GM23338 (cell line): ENCODE measurements at places on chromosomes 5 and 9.

GRCh38 chr9:113593682-113594281 lies 130.3 kb downstream of the RGS3 start:
- DNase-seq, result peak; percentile 98

DNA sequence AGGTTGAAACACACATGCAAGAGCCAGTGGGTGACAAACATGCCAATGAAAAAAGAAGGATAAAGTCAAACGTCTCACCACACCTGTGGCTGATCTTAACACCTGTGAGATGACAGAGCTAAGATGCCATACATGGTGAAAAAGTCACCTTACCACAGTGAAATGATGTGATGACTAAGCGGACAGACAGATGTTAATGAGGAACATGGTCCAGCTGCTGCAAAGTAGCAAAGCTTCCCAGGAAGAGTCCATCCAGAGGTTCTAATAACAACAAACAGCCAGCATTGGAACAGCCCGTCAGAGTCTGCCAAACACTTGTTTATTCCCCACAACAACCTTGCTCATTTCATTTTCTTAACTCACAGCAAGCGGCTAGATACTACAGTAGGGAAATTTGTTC lies 1.9 kb downstream of the KIAA1191 start:
- no peak for DNase-seq

- no peak for DNase-seq
Measured at GRCh38 chr5:58204966-58205365, 254.9 kb downstream of the PLK2 start.

- no peak for DNase-seq
Measured at GRCh38 chr9:89409466-89409865, 88.4 kb downstream of the SEMA4D start.

- DNase-seq, result peak; percentile 29
Measured at GRCh38 chr5:5183933-5184332, 43.8 kb downstream of the ADAMTS16 start.

DNA sequence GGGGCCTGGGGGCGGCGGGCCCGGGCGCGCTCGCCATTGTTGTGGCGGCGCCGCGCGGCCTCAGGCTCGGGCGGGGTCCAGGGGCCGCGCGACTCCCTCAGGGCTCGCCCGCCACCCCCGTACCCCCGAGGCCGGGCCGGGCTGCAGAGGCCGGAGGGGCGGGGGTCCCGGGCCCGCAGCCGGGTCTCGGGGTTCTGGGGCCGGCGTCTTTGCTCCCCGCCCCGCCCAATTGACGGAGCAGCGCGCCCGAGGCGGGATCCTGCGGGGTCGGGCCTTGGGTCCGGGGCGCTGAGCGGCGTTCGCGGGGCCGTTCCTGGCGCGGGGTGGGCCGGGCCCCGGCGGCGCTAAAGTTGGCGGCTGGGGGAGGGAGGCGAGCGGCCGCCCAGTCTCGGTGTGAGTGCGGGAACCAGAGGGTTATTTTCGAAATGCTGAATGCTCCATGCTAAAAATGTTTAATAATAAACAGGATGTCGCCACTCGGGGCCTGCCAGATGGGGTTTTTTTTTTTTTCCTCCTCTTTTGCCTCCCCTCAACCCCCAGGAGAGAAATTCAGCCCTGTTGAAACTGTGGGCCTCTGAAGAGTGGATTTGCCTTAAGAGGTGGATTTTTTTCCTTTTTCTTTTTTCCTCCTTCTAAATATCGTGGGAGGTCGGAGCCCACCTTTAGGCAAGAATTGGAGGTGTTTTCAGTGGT lies 724 bp downstream of the PRRC2B start:
- DNase-seq, result peak; percentile 63

DNA sequence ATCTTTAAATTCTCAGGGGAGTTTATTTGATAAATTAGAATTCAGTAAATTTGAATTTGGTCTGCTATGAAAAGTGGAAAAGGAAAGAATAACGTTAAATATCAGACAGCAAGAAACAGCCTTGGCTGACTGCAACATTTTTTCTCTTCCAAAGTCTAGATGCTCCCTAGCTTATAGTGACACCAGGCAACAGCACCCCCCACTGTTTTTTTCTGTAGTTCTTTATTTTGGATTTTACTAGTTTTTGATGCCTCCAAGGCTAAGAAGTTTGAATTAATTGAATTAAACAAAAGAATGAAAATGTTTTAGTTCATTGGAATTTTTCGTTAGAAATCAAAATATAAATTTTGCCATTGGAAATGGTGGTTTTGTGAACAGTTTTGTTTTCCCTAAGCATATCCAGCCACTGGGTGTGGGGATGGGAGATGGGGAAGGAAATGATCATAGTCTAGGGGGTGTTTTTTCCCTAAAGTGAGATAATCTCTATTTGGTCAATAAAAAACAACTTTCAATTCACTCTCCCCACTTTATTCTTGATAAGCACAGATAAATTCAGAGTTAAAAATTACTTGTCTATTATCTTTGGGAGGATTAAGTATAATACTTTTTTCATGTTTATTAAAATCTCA lies 199.3 kb upstream of the CD180 start:
- peak; percentile 27 for DNase-seq

DNA sequence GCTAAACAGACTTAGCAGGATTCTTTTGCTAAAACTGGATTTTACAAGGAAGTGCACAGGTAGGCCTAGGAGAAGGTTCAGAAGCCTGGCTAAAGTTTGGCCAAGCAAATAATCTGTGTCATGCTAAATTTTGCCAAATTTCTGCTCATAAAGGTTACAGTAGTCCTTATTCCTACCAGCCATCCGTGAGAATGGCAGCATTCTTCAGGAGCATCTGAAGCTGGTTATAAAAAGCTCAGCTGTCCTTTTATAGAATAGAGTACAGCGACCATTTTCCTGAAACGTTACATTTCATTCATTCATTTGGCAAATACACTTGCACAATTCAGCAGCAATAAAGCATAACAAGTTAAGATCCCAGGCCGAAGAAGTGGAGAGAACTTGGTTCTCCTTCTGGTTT lies 6.9 kb downstream of the GSN start:
- DNase-seq, result no peak

- DNase-seq, result no peak
Measured at GRCh38 chr9:11340654-11341053, 727.9 kb upstream of the PTPRD start.

DNA sequence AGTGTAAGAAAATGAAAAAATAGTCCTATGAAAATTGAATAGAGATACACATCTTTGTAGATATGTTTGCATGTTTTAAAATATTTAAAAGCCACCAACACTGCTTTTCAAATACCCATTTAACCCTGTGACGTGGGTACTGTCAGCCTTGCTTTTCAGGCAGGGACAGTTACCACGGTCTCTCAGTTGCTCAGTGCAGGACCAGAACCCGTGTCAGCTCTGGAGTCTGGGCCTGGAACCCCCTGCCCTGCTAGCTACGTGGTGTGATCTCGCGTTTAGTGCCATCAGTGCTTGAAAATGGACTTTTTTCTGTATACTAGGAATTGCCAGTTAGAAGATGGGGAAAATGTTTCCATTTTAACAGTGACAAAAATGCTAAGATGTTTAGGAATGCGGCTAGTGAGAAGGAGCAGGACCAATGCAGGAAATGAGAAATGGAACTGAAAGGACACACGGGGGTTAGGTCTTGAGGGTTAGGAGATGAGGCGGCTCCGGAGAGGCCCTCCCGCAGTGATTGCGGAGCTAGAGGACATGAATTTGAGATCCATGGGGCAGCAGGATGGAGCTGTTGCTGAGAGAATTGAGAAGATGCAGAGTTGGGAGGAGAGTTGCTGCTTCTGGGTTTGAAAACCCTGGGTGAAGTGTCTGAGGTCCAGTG lies 13.7 kb downstream of the RNU6ATAC start:
- no peak for DNase-seq

- peak; percentile 71 for DNase-seq
Measured at GRCh38 chr9:25396828-25397227, 281.4 kb downstream of the TUSC1 start.

DNA sequence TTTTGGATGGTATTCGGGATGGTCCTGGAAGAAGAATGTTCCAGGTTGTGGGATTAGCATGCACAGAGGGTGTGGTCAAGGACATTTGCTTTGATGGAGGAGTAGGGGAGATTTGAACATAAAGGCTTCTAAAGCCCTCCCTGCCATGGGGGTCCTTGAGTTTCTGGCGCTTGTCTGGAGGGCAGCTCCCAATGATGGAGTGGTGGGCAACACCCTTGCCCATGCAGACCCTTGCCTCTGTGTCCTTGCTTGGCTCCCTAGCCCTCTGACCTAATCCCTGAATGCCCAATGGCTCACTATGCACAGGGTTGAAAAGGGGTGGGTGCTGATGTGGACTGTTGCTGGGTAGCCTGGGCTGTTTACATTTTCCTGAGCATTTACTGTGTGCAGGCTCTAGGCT lies 66.6 kb downstream of the RALGPS1 start:
- DNase-seq, result no peak

DNA sequence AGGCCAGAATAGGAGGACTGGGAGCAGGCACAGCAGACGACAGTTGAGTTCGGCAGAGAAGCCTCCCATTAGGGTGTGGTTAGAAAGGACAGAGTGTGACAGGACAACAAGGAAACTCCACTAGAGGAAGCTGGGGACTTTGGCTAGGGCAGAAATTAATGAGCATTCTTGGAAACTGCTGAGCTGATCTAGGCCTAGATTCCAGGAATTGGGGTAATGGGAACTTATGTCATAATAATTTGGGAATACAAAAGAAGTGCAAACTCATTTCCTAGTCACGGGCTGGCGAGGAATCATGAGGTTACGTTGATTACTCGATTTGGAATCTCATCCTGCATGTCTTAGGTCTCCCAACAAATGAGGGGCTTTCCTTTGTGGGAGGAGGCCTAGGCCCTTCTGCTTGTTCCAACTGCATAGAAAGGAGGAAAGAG lies 144.6 kb upstream of the RPS23 start:
- DNase-seq, result no peak

GRCh38 chr9:86405926-86406325 lies 51.7 kb upstream of the TUT7 start:
- peak; percentile 8 for DNase-seq

- no peak for DNase-seq
Measured at GRCh38 chr9:24045150-24045549, 219.1 kb upstream of the ELAVL2 start.

- no peak for DNase-seq
Measured at GRCh38 chr5:180807654-180808414, 5.2 kb upstream of the MGAT1 start.

GRCh38 chr9:134187110-134187531 lies 22.8 kb upstream of the RNU6ATAC start:
- DNase-seq, result peak; percentile 37

GRCh38 chr9:79215821-79216220 lies 355.9 kb upstream of the TLE4 start:
- no peak for DNase-seq

GRCh38 chr5:140565024-140565779 lies 574 bp downstream of the SLC35A4 start:
- no peak for DNase-seq

GRCh38 chr5:176658817-176659511 lies 11.7 kb downstream of the TSPAN17 start:
- DNase-seq, result no peak

DNA sequence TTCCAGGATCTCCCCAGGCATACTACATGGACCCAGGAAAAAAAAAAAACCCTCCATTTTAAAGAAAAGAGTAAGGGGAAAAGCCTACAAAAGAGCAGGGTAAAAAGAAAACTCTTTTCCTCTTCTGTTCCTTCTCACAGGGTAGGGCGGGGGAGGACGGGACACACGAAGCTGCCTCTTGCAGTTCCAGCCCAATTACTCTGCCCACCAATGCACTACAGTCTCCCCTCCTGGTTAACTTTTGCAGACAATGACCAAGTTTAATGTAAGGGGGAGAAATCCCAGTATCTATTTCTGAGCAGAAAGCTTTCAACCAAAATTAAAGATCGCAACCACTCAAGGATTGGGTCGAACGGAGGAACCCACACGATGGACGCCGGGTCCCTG lies 1.3 kb downstream of the BRD3 start:
- no peak for DNase-seq

DNA sequence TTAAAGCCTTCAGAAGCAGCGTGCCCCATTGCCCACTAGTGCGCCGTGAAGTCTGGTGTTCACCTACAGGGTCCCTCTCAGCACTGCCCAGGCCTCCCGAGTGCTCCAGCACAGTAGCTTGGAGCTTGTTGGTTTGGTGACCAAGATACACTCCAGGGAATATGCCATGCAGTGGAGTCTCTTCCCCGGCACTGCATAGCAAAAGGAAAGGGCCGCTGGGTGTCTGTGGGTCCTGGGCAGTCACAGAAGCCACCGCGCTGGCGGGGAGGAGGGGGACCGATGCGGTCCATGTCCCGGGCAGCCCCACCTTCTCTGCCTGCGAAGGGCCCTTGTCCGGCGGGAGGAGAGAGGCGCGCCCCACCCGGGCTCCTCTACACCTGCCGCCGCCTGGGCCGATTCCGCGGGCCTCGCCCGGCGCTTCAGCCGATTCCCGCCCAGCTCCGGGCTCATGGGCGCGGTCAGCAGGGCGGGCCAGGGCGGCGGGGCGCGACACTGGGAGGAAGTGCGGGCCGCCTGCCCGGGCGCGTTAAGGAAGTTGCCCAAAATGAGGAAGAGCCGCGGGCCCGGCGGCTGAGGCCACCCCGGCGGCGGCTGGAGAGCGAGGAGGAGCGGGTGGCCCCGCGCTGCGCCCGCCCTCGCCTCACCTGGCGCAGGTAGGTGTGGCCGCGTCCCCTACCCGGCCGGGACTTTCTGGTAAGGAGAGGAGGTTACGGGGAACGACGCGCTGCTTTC lies at the start of gene SYK:
Gene SYK, plus strand, starts transcription at position 579 of the 732 bp plus-strand sequence. CDS start 42,080 bp downstream, outside the sequence.
- DNase-seq, result peak; percentile 80

GRCh38 chr9:134585021-134585561 lies 56.5 kb upstream of the COL5A1 start:
- no peak for DNase-seq

DNA sequence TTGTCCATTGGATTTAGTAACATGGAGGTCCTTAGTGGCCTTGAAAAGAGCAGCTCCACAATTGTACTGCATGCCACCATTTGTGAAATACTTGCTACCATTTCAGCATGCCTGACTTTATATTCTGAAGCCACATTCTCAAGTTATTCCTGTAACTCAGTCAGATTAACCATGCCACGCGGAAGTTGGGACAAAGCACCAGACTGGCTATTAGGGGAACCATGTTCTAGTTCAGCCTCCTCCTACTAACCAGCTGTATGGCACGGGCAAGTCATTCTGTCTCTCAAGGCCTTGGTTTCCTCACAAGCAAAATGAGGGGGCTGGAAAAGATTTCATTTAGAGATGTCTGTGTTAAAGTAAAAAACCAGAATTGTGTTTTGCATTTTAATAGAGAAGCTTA lies 418.0 kb downstream of the PLK2 start:
- DNase-seq, result no peak

GRCh38 chr5:94832685-94833084 lies 214.2 kb downstream of the SLF1 start:
- no peak for DNase-seq

GRCh38 chr9:71839668-71840067 lies 71.3 kb downstream of the ABHD17B start:
- DNase-seq, result no peak
